ENCODE measurements at places on chromosomes 7 and 10. TPM values are rescaled to one million over a fixed set of nuclear protein-coding genes. Genes with fewer than 3 reads are reported as not detected.
A peak's percentile ranks its signal among the peaks of the same experiment; 100 is the strongest.

DNA sequence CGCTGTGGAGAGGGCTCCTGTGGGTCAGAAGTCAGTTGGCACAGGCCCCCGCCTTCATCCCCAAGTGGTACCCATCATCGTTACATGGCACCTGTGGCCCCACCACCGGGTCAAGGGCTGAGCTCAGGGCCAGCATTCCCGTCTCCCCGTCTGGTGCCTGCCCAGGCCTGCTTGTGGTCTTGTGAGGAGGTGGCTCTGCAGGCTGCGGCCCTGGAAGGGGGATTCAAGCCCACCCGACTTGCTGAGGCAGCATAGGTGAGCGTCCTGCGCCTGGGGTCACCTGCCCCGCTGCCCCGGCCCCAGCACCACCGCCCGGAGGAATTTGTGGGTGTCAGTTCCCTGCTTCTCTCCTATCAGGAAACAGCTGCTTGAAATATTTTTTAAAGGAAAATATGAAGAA lies 53.0 kb upstream of the EN2 start:
- DNase-seq = no peak

DNA sequence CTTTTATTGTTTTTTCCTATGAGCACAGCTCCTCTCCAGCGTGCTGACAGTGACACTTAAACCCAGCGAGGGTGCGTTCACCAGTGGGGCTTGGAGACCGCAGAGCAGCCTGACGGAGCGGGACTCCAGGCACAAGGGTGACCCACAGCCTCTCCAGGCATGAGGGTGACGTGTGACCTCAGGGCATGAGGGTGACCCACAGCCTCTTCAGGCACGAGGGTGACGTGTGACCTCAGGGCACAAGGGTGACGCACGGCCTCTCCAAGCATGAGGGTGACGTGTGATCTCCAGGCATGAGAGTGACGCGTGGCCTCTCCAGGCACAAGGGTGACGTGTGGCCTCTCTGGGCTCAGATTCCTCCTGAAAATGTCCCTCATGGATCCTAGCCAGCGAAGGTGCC lies 164.3 kb upstream of the TCERG1L start:
- DNase-seq = no peak

DNA sequence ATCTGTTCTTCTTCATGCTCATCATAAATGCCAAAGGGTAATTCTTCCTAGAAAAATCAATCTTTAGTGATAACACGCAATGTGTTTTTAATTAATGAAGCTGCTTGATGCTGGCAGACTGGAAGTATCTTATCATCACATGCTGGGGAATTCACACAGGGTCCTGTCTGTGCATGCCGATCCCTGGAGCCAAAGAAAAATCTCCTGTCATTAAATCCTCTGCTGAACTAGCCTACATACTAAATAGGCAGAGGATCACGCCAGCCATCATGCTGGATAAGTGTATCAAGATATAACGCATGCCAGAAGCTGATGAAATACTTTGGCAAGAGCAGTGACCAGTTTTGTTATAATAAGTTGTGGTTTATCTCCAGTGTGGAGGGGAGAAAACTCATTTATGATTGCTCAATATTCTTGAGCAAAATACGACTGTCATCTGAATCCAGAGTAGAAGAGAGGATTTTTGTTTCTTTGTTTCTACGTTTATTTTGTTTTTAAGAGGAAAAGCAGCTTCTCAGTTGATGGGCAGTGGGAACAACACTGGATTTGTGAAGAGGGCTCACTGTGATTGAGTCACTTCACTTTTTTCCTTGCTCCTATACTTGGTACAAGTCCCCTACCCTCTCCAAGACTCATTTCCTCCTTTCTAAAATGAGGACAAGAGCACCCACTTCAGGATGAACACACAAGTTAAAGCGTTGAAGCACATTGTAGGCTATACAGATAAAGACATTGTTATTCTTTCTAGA lies 649.1 kb downstream of the TNS3 start:
- DNase-seq = no peak

- peak; percentile 68 for DNase-seq
Measured at GRCh38 chr7:151051108-151051507, 2.8 kb downstream of the ASIC3 start.

GRCh38 chr10:108421266-108421665 lies 1256.8 kb upstream of the SORCS1 start:
- no peak for DNase-seq

- DNase-seq = no peak
Measured at GRCh38 chr10:26857991-26858706, 2.6 kb downstream of the ABI1 start.

DNA sequence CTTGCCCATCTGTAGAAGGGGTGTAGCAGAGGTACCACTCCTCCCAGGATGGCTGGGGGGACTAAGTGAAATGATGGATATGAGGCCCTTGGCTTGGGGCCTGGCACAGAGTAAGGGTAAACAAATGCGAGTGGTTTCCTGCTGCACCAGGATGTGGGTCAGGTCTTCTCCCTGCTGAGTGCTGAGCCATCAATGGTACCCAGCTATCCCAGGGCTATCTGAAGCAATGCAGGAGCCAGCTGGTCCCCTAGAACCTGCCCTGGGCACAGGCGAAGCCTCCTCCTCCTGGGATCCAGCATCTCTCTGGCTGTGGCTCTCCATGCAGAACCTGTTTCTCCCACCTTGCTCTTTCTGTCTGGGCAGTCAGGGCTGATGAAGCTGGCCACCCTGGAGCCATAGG lies 20.9 kb upstream of the GOLGA7B start:
- DNase-seq = peak; percentile 57

- DNase-seq = peak; percentile 31
Measured at GRCh38 chr10:43124574-43125273, 13.5 kb upstream of the CSGALNACT2 start.

DNA sequence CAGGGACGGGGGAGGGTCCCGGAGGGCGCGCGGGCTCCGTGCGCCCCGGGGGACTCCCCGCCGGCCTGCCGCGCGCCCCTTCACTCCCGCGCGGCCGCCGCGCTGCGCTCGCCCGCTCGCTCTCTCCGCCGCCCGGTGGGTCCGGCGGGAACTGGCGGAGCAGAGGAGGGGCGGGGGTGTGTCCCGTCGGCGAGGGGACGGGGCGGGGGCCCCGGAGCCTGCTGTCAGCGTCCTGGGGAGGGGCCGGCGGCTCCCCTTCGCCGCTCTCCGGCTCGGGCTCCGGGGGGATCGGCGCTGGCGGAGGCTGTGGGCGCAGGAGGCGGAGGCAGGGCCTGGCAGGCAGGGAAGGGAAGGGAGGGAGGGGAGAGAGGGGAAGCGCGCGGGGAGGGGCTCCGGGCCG lies at the start of gene SH3PXD2A:
TSS of gene SH3PXD2A (minus strand) at position 153 of the 400 bp plus-strand sequence. CDS start 310 bp downstream, outside the sequence.
- no peak for DNase-seq

DNA sequence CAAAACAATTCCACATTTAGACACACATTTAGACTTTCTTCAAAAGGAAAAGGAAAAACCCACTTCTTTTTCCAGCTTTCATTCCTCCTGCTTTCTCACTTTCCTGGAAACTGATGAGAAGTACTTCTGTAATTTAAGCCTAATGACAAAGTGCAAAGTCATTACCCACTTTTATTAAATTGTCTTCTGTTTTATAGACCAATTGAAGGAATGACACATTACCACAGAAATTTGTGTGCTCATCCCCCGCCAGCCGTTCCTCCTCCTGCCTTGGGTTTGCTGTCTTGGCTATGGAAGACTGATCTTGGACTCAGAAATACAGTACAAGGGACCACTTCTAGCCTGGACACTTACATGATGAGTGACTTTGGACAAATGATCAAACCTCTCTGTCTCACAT lies 717.8 kb downstream of the SORCS3 start:
- no peak for DNase-seq

GRCh38 chr7:55526770-55527169 lies 45.5 kb downstream of the VOPP1 start:
- DNase-seq = no peak

DNA sequence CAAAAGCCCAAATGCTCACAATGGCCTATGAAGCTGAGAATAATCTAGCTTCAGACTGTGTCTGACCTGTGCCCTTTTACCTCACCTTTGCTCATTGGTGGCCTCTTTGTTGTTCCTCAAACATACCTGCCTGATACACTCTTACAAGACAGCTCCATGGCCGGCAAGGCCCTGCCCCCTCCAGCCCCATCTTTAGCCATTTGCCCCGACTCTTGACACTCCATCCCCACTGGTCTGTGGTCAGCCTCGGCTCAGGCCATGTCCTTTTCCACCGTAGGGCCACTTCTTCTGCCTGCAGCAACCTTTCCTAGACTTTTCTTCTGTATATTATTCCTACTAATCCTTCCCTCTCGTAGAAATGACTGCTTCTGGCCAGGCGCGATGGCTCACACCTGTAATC lies 265.2 kb downstream of the RPS24 start:
- no peak for DNase-seq

DNA sequence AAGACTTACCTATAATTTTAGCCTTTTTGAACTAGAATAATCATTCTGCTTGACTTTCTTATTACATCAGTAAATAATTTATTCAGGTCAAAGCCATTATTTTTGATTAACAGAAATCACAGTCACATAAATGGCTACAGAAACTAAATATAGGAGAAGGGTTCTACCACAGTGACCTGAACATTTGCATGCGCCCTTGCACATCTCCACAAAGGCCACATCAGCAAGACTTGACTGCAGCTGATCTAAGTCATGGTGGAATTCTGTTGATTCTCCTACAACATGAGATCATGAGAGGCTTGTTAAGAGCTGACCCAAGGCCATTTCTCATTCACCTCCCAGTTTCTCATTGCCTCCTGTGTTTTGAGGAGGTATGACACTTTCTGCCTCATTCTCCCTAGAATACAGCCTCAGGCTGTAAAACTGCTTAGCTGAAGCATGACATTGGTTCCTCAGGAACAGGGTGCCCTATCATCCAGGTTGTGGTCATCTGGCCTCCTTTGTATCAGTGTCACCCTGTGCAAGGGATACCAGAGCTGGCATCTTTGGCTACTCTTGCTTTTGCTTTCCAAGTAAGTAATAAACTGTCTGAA lies 6.7 kb upstream of the IMMP2L start:
- DNase-seq = no peak

DNA sequence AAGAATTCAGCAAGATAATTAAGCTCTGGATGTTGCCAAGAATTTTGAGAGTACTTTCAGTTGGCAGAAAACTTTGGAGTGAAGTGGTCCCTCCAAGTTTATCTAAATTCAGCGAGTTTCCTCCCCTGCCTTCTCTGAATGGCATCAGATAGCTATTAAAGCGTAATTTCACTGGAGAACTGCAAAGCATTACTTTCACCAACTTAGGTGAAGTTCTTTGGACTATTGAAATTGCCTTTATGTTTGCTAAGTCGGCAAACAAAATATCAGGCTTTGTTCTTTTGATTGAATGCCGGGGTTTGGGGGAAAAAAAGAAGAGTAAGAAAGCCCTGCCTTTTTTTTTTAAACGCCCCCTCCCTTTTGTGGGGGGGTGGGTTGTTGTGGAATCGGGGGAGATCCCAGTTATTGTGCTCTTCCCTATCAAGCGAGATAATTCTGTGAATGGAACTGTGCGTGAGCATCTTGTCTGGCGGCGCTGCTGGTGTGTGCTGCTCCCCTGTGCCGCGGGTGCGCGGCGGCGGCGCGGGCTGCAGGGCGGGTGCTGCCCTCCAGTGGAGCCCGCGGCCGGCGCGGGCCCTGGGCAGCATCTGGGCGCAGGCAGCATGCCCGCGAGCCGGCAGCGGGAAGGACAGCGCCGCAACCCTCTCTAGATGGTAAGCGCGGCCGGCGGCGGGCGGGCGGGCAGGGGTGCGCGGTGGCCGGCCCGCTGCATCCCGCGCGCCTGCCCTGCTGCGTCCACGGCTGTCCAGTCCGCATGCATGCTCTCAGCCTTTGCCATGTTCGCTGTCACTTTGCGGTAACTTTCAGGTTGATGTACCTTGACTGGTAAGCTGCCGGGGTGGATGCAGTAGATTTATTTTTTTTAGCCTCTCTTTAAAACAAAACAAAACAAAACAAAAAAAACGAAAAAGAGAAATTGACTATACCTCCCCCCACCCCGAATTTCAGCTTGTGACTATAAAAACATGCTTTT lies 176.5 kb downstream of the TCF7L2 start:
- peak; percentile 43 for DNase-seq

GRCh38 chr7:157573244-157573643 lies 236.4 kb downstream of the DNAJB6 start:
- peak; percentile 56 for DNase-seq

- no peak for DNase-seq
Measured at GRCh38 chr10:117541909-117542705, 439 bp upstream of the EMX2 start.

GRCh38 chr7:140031364-140031763 lies 31.4 kb downstream of the PARP12 start:
- peak; percentile 28 for DNase-seq

GRCh38 chr10:64760371-64760770 lies 1239.2 kb downstream of the REEP3 start:
- no peak for DNase-seq

GRCh38 chr7:151077705-151078232 lies 2.8 kb downstream of the FASTK start:
- no peak for DNase-seq

- no peak for DNase-seq
Measured at GRCh38 chr7:51517187-51517586, 200.6 kb upstream of the COBL start.

- no peak for DNase-seq
Measured at GRCh38 chr10:32985775-32986350, 27.8 kb upstream of the ITGB1 start.

DNA sequence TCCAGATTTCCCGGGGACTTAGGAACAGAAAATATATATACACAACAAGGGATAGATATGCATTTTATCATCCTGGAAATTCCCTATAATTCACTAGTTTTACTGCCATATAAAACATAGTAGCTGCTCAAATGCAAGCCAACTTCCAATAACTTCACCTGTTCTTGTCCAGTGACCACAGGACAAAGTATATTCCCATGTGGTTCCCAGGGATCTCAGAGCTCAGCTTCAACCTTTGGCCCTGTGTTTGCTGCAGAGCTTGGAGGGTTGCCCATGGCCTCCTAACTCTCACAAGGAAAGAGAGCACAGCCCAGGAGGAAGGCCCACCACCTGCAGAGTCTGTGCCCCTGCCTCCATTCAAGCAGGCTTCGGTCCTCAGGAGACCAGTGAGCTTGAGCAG lies 4.5 kb upstream of the DRGX start:
- no peak for DNase-seq

DNA sequence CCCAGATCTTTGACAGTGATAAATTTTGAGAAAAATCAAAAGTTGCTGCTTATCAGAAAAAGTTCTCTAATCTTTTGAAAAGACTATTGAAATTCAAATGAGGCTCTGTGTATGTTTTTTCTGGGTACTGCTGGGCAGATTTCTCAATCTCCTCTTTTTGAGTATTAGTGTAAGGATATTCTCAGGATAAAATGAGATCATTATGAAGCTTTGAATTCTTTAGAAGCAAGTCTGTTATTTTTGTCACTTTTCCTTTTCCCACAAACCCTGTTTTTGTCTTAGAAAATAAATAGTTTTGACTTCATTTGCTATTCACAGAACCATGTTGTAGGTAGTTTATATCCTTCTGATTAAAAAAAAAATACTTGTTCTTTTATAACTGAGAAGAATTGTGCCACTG lies 7.9 kb downstream of the STAM start:
- no peak for DNase-seq

- no peak for DNase-seq
Measured at GRCh38 chr7:128747327-128748079, 8.3 kb downstream of the CALU start.

Gene CLRN3
- total RNA-seq = not detected

Gene ZSCAN25
- 26.8 TPM for total RNA-seq

Gene KDM7A
- total RNA-seq = 13.1 TPM

Gene PCLO
- not detected for total RNA-seq

Gene KCNMA1
- 1.5 TPM for total RNA-seq

Gene SLC26A5
- total RNA-seq = not detected

Gene DKK1
- not detected for total RNA-seq

Gene CD36
- not detected for total RNA-seq

Gene FOXI2
- not detected for total RNA-seq

Gene H2BK1
- not detected for total RNA-seq
